WERI-Rb-1 (cell line): ENCODE measurements at places on chromosomes 1 and 21.

- no peak for DNase-seq
Measured at GRCh38 chr1:36087233-36088123, 1.2 kb upstream of the ADPRS start.

DNA sequence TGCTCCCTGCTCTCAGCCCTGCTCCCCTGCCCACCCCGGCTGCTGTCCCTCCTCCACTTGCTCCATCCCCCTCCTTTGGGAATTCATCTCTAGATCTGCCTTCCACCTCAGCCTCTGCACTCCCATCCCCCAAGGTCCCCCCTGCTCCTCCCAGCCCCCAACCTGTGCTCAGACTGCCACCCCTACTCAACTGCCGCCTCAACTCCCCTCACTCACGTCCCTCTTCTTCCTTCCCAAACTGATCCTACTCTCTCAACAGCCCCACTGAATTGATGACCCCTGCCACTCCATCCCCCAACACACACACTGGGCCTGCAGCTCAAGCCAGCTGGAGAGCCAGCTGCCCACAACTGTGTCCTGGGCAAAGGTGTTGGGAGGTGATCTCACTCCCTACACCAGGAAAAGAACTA, 15.8 kb upstream of the ETV3L start:
- DNase-seq: peak; percentile 31

- no peak for DNase-seq
Measured at GRCh38 chr1:40308036-40308727, 8.9 kb downstream of the COL9A2 start.

DNA sequence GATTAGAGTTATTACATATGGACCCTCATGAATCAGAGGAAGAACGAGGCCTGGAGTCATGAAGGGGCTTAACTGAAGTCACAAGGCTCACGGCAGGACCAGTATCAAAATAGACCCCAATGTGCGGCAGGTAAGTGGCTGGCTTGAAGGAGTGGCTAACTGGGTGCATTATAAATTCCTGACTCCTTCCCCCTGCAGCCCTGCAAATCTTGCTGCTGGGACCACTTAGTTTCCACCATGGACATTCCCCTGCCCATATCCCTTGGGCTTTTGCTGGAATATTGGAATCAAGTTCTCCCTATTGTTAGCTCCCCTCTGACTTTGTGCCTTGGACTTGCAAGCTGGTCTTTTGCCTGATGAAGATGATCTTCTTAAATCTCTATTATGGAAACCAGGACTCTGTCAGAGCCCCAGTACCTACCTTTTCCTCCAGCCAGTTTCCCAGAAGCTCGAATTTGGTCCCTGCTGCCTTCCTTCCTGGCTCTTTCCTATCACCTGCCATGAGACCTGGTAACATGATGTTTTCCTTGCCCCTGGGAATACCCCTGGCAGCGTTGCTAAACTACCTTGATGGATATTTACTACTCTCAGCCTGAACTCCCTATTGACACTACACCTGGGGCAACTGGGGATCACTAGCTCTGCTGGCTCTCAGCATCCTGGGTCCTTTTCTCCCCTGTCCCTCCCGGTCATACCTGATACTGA, 156.0 kb upstream of the JUN start:
- no peak for DNase-seq

- no peak for DNase-seq
Measured at GRCh38 chr1:160744852-160745520, 5.9 kb downstream of the SLAMF7 start.

GRCh38 chr1:228475812-228476211, 11.4 kb upstream of the RNF187 start:
- DNase-seq: no peak

- no peak for DNase-seq
Measured at GRCh38 chr21:35764586-35764985, 295.7 kb downstream of the SETD4 start.

GRCh38 chr1:1985375-1986050, 18.1 kb downstream of the CFAP74 start:
- no peak for DNase-seq

- DNase-seq: no peak
Measured at GRCh38 chr1:45246760-45247159, 40.4 kb upstream of the ZSWIM5 start.

DNA sequence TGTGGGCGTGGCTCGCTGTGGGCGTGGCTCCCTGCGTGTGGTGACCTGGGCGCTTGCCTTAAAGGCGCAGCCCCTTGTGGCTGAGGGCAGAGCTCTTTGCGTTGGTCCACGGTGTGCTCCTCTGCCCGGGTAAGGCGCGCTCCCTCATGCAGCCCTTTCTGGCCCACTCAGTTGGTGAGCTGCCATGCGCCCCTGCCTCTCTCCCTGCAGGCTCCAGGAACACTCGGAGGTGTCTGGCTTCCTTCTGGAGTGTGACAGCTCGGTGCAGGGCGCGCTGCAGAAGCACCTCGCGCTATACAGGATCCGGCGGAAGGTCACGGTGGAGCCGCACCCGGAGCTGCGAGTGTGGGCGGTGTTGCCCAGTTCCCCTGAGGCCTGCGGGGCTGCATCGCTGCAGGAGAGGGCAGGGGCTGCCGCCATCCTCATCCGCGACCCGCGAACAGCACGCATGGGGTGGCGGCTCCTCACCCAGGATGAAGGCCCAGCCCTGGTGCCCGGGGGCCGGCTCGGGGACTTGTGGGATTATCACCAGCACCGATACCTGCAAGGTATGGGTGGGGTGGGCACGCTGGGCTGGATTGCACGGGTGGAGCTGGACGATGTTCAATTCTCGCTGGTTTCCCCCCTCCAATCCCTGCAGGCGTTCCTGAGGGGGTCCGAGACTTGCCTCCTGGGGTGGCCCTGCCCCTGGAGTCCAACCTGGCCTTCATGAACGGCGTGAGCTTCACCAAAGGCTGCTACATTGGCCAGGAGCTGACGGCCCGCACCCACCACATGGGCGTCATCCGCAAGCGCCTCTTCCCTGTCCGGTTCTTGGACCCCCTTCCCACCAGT, 9.1 kb downstream of the IBA57 start:
- no peak for DNase-seq

GRCh38 chr1:32091176-32091575, 16.7 kb upstream of the KPNA6 start:
- DNase-seq: no peak

DNA sequence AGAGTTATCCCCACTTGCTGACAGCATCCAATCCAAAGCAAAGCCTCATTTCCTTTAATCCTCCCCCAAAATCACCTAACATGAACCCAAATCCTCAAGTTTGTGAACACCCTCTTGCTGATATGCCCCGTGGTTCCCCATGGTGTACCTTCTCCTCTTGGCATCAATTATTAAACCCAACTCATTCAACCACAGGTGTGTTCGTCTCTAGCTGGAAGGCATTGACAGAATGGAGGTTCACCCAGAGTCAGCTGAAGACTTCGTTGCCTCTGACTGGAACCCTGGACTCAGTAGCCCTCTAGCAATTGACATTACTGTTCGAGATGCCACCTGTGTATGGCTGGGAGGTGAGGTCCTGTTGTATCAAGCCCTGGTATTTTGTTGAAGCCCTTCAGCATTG, 22.8 kb downstream of the SLC30A10 start:
- DNase-seq: no peak

GRCh38 chr1:232999956-233000625, 49.7 kb downstream of the NTPCR start:
- no peak for DNase-seq

GRCh38 chr1:88698764-88699163, 14.7 kb downstream of the PKN2 start:
- DNase-seq: no peak

DNA sequence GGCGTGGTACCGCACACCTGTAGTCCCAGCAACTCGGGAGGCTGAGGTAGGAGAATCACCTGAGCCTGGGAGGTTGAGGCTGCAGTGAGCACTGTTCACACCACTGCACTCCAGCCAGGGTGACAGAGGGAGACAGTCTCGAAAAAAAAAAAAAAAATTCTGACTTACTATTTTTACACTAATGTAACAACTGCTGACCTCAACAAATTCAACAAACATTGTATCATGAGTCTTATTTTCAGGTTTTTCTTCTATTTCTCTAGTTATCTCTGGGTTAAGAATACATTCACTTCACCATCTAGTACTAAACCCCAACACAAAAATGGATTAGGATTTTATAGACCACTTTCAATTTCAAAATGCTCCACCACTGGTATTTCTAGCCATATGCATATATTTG, 72.9 kb downstream of the UBR4 start:
- no peak for DNase-seq

- DNase-seq: no peak
Measured at GRCh38 chr1:169483500-169483966, 2.2 kb downstream of the SLC19A2 start.

DNA sequence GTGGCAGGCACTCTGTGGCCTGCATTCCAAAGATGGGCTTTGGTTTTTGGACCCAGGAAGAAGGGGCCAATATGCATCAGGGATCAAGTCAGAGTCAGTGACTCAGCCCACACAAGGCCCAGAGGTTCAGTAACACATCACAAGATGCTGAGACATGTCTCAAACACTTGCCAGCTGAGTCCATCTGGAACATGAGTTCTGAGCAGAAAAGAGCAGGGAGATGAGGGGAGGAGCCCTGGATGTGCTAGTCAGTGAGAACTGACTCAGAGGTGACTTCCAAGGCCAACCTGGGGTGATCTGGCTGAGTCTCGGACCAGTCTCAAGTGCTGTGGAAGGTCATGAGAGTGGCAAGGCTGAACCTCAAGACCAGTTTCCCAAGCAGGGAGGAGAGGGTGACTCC, 150.1 kb downstream of the CDC7 start:
- no peak for DNase-seq

DNA sequence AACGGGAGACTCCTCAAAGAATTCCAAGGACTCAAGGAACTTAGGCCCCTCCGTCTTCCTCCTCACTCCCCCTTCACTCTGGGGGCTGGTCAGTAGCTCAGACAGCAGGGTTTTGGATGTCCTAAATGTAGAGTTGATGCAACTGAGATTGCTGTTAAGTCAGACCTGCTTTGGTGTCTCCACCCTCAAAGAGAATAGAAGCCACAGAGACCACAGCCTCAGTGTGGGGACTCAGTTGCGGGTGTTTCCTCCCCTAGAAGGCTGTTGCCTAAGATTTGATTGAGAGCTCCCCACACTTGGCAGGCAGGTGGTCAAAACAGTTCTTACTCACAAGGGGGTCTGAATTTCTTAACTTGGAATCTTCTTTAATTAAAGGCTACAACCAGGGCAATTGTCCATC, 7.6 kb downstream of the MAN1C1 start:
- DNase-seq: no peak

DNA sequence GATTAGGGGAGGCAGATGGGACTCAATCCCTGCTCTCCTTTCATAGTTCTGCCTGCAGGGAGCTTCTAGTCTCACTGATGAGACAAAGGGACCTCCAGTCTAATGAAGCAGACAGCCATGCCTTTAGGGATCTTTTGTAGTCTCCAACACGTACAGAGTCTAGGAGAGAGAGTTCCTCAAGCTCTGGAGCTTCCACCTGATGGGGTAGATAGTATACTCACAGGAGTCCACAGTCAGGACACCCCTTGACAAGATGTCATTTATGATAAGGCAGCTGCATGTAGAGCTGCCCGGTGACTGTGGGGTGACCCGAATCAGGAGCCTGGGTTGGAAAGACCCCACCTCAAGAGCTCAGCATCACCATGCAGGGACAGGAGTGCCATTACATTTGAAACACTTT, 55.3 kb upstream of the CNTN2 start:
- no peak for DNase-seq

DNA sequence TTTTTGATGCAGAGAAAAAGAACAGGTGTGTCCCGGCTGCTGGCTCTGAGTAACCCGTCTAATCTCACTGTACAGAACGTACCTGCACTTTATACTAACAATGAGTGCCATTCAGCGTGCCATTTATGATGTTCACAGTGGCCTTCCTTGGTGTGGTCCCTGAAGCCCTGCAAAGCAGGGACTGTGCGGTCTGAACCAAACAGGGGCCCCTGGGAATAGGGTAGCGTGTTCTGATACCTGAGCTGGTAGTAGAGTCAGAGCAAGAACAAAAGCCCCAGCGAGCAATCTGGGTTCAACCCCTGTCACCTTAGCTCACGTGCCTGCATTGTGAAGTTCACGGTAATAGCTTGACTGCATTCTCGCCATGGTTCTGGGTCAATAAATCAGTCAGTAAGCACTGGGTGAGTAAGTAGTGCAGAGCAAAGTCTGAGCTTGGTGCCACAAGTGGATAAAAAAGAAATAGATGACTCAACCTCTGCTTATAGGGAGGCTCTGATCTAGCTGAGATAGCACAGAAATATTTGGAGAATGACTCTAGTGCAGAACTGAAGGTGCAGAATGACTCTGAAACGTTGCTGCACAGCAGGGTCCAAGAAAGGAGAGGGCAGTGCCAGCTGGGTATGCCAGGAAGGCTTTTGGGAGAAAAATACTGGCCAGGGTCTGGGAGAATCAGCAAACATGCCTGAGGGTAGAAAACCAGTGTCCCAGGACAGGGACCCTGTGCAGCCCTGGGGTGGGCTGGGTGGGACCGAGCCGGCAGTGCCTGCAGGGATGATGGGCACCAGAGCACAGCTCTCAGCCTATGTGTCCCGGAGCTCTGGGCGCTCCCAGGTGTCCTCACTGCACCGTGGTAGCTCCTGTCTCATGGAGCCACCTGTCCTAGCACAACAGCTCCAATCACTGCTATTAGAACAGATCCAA, 125.9 kb downstream of the RHOU start:
- no peak for DNase-seq

DNA sequence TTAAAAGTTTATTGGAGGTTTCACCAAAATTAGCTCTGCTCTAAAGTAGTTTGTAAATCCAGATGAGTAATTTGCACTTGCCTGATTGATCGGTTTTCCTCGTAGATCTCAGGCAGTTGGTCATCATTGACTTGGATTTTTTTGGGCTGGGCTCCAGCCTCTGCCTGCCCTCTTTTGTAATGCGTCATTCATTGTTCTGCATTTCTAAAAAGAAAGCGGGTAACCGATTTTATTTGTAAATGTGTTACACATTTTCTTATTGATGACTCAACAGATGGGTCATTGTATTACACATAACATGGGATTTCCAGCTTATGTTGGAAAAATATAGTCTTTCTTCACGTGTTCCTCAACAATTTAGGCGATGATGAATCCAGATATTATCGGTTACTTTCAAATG, 5.5 kb downstream of the ETS2 start:
- DNase-seq: no peak

- DNase-seq: peak; percentile 57
Measured at GRCh38 chr1:8202182-8202905, 115.6 kb upstream of the SLC45A1 start.

DNA sequence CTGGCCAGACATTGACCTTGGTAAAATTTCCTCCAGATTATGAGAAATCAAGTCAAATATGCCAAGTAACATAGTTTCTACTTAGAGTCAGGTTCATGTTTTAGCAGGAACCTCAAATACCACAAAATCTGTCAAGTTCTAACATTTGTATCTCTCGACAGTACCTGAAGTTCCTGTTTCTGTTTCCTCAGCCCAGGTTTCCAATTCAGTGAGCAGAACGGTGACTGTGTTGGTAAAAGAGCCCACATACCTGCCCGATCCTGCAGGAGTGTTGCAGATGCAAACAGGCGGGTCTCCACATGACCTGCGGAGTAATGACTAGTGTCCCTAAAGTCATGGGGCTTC, 57.9 kb upstream of the LGALS8 start:
- no peak for DNase-seq

DNA sequence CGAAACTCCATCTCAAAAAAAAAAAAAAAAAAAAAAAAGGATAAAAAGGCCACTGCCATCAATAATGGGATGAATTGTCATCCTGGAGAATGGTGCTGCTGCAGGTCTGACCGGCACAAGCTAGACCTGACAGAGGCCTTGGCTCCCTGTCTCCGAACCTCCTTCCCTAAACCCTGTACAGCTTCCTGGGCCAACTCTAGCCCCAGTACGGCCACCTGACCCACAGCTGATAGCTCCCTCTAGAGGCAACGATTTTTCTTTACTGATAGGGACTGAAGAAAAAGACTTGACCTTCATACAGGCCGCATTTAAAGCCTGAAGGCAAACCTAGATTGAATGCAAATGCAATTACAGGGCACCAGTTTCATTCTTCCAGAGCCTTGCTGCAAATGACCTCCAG, 30.7 kb downstream of the NOL9 start:
- DNase-seq: peak; percentile 53
